Activated CD8-positive, alpha-beta memory T cell treated with anti-CD3 and anti-CD28 coated beads for 24 hours (primary cell): ENCODE measurements at places on chromosomes 3 and 15.

DNA sequence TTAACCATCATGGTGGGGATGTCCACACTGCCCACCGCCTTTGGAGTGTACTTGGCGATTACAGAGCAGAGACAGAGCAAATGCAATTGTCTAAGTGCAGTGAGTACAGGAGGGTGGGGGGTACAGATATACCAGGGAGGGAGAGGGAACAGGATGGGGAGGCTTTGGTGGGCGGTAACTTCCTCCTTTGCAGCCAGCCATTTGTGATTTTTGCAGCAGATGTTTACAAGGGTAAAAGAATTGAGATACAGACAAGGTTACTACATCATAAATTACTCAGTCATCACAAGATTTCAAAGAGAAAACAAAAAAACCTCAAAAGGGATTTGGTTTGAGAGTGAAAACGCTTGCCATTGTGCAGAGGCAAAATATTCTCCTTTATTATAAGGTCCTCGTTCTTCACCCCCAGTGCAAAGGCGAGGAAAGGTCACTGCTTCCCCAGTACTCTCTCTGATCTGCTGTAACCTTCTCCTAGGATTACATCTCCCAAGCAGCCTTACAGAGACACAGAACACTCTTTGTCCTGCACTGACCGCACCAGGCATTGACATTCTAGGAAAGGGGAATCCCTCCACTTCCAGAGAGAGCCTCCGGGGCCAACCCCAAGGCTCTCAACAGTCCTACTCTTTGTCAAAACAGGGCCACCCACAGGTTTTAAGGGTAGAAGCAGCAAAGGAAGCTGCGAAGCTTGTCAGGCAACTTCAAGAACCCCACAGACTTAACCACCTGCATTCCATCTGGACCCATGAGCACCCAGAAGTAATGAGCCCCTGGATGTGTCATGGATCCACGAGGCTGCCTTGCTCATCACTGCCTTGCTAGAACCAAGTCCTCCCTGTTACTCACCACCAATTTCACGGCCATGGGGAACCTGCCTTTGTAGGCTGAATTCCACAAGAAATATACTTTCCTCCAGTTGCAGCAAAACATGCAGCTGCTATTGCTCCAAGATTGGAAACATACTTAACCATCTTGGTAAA lies 117.3 kb downstream of the ADAMTS17 start:
- DNase-seq = no peak

DNA sequence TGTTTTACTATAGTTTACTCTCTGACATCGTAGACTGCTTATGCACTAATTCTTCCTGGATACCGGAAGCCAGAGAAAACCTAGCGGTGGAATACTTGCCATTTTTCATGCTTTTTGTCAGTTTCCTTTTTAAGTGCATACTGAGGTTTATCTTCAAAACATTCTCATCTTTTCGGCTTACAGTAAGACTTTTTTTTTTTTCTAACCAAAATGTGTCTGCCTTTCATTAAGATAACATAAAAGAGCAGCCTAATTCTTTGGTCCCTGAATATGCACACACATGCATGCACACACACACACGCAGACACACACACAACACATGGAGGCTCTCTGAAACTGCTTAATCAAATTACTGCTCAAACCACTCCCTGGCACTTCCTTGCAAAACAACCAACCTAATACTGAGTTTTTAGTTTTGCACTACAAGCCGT lies 1.3 kb downstream of the ZNF445 start:
- no peak for DNase-seq

GRCh38 chr3:16848007-16848406 lies 36.7 kb upstream of the PLCL2 start:
- DNase-seq = no peak

GRCh38 chr15:35756623-35757022 lies 210.7 kb upstream of the DPH6 start:
- no peak for DNase-seq

DNA sequence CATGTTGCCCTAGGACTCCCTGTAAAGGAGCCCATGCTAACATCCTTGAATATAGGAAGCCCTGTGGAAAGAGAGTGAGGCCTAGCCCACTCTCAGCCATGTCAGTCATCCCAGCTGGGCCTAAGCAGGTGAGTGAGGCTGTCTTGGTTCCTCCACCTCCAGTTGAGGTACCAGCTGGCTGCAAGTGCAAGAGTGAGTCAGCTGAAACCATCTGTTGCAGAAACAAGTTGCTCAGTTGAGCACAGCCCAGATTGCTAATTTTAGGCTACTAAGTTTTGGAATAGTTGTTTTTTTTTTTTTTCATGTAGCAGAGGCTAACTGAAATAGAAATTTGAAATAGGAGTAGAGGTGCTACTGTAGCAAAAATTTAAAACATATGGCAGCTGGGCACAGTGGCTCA lies 43.7 kb upstream of the ADPGK start:
- no peak for DNase-seq

GRCh38 chr15:73617301-73617831 lies 15.8 kb downstream of the NPTN start:
- DNase-seq = no peak

DNA sequence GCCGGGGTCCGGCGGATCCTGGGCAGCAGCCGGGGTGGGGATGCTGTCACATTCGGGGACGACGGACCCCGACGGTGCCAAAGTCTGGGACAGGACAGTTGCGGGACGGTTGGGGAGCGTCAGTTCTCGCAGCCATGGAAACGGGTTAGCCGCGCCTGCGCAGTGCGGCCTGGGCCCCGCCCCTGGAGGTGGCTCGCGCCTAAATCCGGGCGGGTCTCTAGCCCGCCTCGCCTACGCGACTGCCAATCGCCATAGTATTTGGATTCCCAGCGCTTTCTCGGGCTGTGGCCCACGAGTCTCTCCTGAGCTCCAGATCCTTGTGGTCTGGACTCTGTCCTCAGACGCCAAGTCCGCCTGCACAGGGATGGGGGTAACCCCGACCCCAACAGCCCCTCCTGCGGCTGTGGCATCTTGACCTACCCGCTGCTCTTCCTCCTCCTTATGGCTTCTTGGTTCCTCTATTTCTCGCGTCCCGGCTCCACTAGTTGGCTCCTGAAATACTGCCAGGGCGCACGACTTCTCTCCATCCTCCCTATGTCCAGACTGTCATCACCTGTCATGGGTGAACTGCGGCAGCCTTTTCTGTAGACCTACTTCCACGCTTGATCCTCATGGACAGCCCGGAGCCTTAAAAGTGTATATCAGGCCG lies at the start of gene ZMYND10:
Gene ZMYND10, minus strand, starts transcription at position 147 of the 649 bp plus-strand sequence. CDS start 153 bp downstream, outside the sequence.
- peak; percentile 88 for DNase-seq

DNA sequence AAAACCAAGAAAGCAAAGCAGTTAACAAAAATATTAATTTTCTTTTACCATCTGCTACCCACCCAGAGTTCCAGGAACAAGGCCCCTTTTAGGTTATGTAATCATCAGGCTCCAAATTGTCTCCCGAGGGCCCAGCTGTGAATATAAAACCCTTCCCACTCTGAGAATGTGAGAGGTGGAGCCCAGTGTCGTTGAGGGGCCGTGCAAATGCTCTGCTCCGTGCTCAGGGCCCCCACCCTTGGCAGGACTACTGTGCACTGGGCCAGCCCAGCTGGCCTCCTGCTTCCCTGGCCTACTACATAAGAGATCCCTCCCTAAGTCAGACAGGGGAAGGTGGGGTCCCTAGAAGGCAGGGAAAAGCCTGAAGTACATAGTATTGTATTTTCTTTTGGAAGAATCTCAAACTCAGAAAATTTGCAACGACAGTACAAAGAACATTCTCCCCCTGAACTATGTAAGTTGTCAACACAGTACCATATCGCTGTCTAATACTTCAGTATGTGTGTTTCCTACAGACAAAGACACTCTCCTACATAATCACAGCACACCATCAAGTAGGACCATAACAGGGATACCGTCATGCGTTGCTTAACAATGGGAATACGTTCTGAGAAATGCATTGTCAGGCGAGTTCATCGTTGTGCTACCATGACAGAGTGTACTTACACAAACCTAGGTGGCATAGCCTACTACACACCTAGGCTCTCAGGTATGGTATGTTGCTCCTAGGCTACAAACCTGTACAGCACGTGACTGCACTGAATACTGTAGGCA lies 4.4 kb upstream of the CLEC3B start:
- DNase-seq = no peak

DNA sequence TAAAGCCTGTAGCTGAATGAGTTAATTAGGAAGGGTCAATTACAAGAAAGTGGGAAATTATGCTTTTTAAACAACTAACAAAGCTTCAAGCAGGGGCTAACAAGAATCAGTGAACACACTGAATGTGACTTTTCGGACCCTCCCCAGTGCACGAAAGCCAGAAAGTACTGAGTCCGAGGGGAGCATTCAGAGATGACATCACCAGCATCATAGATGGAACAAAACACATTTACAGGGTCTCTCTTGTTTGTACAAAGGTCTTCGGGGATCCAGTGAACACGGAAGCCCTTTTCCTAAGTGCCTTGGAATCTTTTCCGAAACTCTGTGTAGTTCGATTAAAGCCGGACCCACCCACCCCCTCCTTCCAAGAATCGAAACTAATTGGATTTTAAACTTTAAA lies 829 bp downstream of the DCP1A start:
- no peak for DNase-seq

GRCh38 chr15:81224232-81224631 lies 27.6 kb downstream of the IL16 start:
- no peak for DNase-seq

GRCh38 chr3:42591811-42592210 lies 1.2 kb downstream of the SS18L2 start:
- no peak for DNase-seq

DNA sequence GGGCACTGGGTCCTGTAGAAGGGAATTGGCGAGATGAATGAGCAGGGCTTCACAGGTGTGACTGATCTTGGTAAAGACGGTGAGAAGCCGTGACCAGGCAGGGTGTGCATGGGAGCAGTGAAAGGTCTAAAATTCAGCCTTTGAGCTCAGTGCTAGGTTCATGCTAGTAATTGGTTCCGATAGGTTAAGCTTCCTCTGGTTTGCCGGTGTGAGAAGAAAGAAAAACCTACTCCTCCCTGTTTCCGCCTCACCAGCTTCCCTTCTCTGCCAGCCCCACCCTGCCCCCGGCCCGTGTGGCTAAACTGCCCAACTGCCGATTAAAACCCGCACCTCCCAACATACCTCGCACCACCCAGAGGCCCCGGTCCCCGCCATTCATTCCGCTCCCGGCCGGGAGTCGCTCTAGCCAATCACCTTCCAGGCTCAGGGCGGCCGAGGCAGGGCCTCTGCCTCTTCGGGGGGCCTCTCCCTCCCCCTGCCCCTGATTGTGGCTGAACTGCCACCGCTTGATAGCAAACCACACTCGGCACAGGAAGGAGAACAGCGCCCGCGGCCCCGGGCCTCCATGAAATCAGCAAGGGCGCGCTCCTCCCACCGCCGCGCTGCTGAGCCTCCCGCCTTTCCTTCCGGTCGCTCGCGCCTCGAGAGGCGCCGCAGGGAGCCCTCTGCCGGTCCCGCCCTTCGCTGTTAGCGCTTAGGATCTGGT lies 7.3 kb upstream of the NRROS start:
- DNase-seq = peak; percentile 93

DNA sequence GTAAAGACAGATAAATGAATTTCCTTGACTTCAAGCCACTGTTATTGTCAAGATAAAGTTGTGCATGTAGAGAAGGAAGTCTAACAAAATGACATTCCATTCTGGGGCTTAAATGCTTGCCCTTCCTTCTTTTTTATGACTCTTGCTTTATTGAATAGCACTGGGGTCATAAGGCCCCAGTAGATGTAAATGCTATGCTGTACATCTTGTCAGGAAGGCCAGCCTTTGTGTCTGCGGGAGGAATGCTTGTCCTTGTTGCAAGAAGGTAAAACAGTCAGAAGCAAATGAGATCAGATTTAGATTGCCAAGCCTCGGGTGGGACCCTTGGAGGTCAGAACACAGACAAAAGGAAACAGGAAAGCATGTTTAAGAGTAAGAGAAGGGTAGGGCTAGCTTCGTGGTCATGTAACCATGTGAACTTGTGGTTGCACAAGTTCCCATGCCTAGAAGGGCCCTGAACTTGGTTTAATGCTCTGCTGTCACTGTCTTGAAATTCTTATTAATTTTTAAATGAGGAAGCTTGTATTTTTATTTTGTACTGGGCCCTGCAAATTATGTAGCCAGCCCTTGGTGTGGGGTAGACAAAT lies 81.5 kb downstream of the PPM1L start:
- DNase-seq = no peak

GRCh38 chr3:43442872-43443395 lies 156.6 kb downstream of the SNRK start:
- no peak for DNase-seq

GRCh38 chr15:45372041-45372995 lies 6.0 kb downstream of the GATM start:
- DNase-seq = no peak

DNA sequence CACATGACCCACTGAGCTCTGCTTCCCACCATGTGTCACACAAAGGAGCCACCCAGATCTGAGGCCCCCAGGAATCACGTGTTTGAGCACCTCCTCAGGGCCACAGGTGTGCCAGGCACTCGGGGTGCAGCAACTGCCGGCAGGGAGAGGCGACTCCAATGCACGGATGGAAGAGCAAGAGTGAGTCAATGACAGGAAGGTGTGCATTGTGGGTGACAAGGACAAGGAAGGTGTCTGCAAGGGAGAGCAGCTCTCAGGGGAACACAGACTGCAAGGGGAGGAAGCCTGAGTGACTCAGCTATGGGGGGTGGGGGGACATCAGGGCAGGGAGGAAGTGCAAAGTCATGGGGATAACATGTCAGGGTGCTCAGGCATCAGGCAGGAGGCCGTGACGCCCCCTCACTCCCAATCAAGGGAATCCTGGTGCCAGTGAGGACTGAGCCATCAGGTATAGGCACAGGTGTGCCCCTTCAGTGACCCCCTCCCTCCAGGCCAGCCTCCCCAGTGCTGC lies 67.4 kb downstream of the NUP210 start:
- no peak for DNase-seq

DNA sequence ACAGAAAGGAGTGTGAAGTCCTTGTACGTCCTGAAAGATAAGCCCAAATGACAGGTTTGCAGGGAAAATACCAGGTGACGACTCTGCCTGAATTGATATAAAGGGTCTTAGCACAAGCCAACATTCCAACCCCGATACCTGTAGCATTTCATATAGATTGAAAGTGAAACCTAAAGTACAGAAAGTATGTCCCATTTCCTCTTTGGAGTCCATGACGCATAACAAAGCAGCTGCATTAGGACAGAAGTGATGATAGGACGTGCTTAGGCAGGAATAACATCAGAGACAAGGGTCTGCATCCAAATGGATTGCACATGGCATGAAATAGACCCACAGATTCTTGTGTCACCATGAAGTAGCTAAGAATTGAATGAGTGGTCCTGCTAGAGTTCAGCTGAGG lies 187.0 kb upstream of the ROBO1 start:
- DNase-seq = no peak

DNA sequence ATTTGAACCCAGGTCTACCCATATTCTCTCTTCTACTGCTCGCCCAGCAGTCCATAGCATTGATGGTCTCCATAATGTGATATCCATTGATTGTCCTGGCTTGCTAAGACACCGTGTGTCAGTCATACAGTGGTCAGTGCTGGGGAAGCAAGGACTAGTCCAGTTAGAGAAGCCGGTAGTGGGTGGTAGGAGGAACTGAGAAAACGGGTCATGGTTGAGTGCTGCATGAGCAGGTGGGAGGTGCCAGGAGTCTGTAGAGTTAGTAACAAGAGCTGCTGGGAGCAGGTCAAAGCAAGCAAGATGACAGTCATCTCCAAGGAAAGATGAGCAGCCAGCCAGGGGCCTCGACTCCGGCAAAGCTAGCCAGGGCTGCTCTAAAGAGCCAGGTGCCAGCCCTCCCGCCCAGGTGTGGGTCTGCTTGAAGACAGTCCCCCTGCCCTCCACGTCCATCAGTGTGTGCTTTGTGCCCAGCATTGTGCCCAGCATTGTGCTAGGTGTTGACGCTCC lies 29.5 kb upstream of the USP3 start:
- DNase-seq = no peak
